ENCODE measurements at places on chromosomes 5 and 9.

DNA sequence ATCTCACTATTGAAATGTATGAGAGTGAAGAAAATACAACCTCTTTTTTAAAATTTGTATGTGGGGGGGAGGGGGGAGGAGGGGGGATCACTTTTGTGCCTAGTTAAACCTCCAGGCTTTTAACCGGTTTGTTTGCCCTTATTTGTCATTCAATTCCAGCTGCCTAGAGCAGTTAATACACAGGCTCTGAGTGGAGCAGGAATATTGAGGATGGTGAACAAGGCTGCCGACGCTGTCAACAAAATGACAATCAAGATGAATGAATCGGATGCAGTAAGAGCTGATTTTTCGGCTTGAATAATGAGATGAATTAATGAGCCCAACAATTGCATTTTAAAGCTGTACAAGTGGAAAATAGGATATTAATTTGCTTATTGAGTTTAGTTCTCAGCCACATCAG lies 28.7 kb upstream of the SNX24 start:
- no peak for DNase-seq

GRCh38 chr5:132354381-132355139 lies 14.9 kb upstream of the SLC22A5 start:
- DNase-seq, result no peak

DNA sequence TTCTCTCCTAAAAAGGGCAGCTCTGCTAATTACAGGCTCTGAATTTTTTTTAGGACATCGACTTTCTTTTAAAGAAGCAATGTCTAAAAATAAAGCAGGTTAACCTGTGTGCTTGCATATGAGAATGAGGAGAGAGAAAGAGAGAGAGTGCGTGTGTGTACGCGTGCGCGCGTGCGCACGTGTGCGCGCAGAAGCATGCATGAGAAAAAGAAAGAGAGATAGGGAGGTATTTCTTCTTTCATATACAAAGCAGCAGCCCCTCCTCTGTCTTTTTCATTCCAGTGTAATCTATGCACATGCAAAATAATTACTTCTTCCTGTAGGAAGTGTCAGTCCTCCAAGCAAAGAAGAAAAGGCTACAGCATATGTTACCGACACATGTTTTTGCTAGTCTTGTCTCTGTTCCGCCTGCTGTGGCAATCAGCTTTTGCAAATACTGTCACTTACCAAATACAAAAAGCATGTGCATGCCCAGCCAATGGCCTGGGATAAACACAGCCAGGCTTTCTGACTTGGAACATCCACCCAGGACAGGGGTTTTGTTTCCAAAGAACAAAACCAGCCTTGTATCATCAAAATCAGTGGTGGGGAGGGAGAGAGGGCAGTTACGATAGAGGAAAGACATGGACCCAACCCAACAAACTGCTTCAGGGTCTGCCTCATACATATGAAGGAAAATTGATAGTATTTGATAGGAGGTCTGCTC lies 252.3 kb upstream of the SLC24A2 start:
- no peak for DNase-seq

DNA sequence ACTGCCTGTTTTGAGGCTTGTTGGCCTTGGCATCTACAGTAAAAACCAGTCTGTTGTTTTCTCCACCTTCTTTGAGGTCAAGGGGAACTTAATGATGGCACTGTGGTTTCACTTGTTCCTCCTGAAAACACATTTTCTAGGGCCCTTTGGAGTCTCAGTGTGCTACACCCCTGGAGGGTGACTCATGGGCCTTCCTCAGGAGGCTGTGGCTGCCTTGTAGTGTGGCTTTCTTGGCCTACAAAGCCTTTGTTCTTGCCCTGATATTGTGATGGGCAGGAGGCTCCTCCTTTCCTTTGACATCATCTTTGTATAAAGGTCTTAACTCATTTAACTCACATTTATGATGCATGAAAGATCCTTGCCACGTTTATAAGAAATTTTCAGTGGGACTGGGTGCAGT lies 56.3 kb upstream of the GPBP1 start:
- DNase-seq, result no peak

DNA sequence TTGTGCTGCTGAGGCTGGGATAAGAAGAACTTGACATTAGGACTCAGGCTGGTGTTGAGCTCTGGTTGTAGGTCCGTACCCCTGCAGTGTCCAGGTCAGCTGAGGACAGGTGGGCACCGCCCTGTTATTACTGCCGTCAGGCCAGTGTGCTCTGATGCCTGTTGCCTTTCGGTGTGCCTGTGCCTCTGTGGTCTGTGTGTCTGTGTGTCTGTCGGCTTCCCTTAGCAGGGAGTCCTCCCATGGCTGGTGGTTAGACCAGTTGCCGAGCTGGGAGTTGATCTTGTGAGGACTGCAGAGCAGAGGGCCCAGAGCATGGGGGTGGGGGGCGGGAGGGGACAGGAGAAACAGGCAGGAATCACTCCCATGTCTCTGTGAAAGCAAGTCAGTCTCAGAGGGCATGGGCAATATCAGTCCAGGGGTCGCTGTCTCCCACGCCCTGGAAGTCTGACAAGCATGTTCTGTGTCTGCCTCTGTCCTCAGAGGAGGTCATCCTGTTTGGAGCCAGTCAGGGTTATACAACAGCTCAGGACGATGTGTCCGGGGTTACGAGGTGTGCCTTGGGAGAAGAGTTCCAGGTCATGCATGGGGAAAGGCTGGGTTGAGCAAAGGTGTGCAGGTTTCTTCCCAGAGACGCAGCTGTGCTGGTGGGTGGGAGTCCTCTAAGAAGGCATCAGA lies 67.3 kb upstream of the GARNL3 start:
- no peak for DNase-seq

GRCh38 chr9:128503870-128504269 lies 649 bp upstream of the GLE1 start:
- DNase-seq, result no peak

GRCh38 chr9:16904655-16905054 lies 34.2 kb upstream of the BNC2 start:
- DNase-seq, result no peak

DNA sequence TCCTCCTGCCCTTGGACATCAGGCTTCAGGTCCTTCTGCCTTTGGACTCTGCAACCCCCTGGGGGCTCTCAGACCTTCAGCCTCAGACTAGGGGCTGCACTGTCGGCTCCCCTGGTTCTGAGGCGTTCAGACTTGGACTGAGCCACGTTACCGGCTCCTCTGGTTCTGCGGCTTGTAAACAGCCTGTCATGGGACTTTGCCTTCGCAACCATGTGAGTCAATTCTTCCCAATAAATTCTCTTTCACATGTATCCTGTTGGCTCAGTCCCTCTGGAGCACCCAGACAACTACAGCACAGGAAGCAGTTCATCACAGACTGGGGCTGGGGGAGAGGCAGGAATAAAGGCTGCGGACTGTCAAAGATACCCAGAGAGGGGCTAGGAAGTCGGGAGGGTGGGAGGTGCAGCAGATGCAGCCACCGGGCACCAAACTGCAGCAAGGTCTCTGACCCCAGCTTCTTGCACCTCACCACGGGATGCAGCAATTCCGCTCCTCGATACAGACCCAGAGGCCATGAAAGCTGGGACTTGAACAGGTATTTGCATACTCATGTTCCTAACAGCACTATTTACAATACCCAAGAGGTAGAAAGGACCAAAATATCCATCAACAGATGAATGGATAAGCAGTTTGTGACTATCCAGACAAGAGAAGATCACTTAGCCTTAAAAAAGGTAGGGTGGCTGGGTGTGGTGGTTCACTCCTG lies 100.8 kb downstream of the COL23A1 start:
- no peak for DNase-seq

- no peak for DNase-seq
These were observed 7.7 kb downstream of the MAPK9 start for GRCh38 chr5:180284149-180284548.

DNA sequence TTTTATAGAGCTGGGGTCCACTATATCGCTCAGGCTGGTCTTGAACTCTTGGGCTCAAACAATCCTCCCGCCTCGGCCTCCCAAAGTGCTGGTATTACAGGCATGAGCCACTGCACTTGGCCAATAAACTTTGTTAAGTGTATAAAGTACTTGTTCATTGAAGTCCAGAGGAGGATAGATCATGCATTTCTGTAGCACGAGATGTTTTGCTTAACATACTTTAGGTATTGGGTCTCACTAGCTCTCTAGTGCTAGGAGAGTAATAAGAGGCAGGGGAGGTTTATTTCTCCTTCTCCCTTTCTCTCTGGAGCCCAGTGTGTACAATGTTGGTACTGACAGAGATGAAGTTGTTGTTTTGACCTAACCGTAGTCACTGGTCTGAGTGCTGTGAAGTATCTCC lies 125.6 kb upstream of the KLF9 start:
- DNase-seq, result no peak

DNA sequence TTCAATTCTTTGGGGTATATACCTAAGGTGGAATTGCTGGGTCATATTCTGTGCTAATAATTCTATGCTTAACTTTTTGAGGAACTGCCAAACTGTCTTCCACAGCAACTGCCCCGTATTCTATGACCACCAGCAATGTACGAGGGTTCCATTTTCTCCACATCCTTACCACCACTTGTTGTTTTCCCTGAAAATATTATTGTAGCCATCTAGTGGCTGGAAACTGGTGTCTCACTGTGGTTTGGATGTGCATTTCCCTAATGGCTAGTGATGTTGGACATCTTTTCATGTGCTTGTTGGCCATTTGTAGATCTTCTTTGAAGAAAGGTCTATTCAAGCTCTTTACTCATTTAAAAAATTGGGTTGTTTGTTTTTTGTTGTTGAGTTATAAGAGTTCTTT lies 30.7 kb downstream of the MSX2 start:
- no peak for DNase-seq

DNA sequence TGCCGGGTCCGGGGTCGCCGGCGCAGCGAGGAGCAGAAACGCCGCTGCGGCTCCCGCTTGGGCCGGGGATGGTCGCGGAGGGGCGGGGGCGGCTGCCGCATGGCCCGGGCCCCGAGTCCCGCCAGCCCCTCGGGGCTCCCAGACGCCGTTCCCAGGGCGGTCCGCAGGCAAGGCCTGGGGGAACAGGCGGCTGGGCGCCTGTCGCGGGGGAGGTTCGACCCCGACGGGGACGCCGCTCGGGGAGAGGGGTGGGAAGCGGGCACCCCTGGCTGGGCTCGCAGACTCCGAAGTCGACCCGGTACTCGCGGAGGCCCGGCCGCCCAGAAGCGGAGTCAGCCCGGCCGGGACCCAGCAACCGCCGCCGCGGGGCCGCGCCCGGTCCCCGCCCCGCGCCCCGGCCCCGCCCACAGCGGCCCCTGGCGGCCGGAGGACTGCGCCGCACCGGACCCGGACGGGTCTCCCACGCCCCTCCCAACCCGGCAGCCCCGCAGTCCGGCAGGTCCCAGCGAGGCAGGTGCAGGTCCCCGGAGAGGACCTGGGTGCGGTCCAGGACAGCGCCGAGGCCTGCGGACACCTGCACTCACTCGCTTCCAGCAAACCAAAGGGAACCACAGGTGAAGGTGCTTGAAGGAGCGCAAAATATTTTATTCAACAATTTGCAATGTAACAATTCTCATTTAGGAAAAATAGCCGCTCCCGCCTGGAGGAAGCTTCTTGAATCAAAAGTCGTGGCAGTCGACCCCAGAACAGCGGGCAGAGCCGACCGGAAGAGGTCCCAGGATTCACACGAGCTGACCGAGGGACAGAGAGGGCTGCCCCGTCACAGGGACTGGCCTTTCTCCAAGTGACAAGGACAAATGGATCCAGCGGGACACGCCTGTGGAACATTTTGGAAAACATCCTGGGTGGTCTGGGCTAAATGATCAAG lies at the start of gene INPP5E:
Gene INPP5E, minus strand, starts transcription at position 365 of the 928 bp plus-strand sequence. CDS start 426 bp downstream, outside the sequence.
- DNase-seq, result peak; percentile 13

DNA sequence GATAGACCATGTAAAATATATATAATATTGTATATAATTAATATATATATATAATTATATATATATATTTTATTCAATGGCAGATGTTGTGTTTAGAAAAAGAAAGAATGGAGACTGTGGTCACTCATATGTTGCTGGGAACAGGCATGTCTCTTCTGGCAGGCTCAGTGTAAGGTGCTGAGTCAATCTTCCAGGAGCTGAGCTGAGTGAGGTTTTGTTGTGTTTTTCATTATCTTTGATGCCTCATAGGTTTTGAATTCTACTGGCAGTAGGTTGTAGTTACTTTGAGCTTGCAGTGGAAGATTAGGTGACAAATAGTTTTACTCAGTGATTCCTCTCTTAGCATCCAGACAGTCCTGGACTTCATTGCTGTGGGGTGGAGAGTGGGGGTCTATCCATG lies 561.3 kb downstream of the IRX1 start:
- no peak for DNase-seq

DNA sequence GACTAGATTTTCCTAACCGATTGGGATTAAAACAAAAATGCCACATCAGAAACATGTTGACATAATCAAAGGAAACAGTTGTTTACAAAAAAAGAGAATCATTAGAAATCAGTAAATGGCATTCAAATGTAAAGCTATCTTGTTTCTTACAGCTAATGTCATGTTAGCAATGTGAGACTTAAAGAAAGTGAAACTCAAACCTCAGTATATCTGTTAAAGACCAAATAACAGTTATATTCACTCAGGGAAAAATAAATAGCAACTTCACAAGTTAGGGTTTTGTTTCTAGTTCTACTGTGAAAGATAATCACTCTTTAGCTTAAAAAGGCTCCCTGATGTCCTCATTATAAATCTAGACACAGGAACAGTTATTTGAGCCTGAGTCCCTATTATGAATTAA lies 189.3 kb upstream of the EFNA5 start:
- no peak for DNase-seq

DNA sequence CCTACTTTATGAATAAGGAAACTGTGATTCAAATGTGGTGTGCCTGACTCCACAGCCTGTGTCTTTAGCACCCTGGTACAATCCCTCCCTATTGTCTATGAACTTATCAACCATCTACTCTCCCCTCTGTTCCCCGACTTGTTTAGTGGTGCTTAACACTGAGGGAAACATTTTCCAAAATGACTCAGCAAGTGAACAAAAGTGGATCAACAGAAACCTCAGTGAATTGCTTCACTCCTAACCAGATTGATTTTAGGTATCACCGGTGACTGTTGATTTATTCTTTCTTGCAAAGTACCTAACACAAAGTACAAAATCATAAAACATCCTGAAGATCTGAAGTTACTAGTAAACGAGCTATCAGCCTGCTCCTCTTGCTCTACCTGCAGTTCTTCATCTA lies 42.1 kb upstream of the RAPGEF6 start:
- no peak for DNase-seq

GRCh38 chr5:117801583-117801982 lies 1186.8 kb downstream of the DTWD2 start:
- DNase-seq, result no peak

GRCh38 chr5:108531367-108532128 lies 149.7 kb upstream of the FBXL17 start:
- DNase-seq, result no peak

- no peak for DNase-seq
These were observed 60.1 kb downstream of the CCDC171 start for GRCh38 chr9:15612962-15613361.

GRCh38 chr5:61578858-61579503 lies 246.9 kb downstream of the ZSWIM6 start:
- DNase-seq, result no peak

GRCh38 chr9:94086486-94087345 lies 2.5 kb downstream of the PTPDC1 start:
- DNase-seq, result peak; percentile 54

DNA sequence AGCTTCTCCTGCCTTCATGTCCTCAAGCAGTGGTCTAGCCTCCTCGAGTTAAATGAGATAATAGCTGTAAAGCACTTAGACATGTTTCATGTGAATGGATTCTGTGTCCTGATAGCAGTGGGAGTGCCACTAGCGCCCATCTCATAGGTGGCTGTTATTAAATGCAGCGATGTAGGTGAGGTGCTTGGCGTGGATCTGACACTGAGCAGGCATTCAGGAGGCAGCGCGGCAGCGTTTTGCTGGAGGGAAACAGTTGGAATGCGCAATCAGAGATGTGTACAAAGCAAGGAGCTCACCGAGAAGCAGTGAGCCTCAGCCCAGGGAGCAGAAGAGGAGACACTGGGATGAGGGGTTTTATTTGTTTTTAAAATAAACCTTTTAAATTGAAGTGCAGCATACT lies 106.6 kb downstream of the RGS3 start:
- no peak for DNase-seq
